ENCODE measurements at places on chromosomes 2 and 18.

- no peak overlapping the region for H3K27ac ChIP-seq
- DNase-seq, result no peak
- H3K27me3 ChIP-seq, result no peaks in the 10 kb centered on the region
- no peaks in the 10 kb centered on the region for H3K36me3 ChIP-seq
These were observed 202.7 kb downstream of the NYAP2 start for GRCh38 chr2:225602205-225602604.

DNA sequence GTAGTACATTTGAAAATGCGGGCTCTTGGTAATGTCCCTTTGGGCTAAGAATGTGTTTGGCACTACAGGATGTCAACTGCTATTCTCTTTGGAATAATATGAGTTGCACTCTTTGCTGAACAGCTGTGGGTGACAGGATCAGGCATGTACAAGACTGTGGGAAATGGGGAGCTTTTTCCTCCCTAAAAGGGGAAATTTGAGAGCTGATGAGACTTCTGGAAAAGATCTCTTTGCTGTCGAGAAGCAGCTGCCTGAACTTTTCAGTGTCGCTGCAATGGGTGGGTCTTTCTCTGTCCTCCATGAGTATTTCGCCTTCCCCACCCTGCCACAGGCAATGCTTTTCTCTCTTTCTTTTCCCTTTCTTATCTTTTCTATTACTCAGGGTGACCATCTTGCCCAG, 762.2 kb upstream of the GCFC2 start:
- no peaks in the 10 kb centered on the region for H3K4me1 ChIP-seq
- no peaks in the 10 kb centered on the region for H3K27me3 ChIP-seq
- no peak overlapping the region for H3K4me3 ChIP-seq
- DNase-seq, result no peak

GRCh38 chr2:185291035-185291647, 447.5 kb upstream of the FSIP2 start:
- H3K27me3 ChIP-seq, result no peaks in the 10 kb centered on the region
- H3K4me3 ChIP-seq, result no peak overlapping the region
- no peaks in the 10 kb centered on the region for H3K4me1 ChIP-seq
- H3K27ac ChIP-seq, result no peak overlapping the region
- no peak for DNase-seq

DNA sequence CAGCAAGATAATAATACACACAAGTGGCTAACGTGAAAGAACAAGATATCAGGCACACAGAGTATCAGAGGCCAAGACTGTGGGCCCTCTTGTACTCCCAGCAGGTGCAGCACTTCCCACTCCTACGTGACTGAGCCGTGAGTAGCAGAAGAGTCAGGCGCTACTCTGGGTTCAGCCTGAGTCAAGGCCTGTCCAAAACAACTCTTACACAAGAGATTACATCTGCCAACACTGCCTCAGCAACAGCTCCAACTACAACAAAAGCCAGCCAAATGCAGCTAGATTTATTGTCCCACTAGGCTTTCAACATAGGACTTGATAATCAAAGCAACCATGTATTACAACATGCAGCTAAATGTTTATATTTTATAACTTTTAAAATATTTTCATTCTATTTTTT, 56.2 kb downstream of the ITSN2 start:
- DNase-seq, result no peak
- peaks cover 34% of the 10 kb centered on the region for H3K36me3 ChIP-seq
- no peak overlapping the region for H3K27ac ChIP-seq
- H3K4me3 ChIP-seq, result no peak overlapping the region

- no peak overlapping the region for H3K27ac ChIP-seq
- H3K27me3 ChIP-seq, result no peaks in the 10 kb centered on the region
- no peak for DNase-seq
- no peaks in the 10 kb centered on the region for H3K36me3 ChIP-seq
- no peaks in the 10 kb centered on the region for H3K4me1 ChIP-seq
These were observed 382.0 kb downstream of the SOX11 start for GRCh38 chr2:6074089-6074643.

- H3K27ac ChIP-seq, result no peak overlapping the region
- no peak for DNase-seq
- H3K4me1 ChIP-seq, result no peaks in the 10 kb centered on the region
- H3K4me3 ChIP-seq, result no peak overlapping the region
- H3K36me3 ChIP-seq, result no peaks in the 10 kb centered on the region
These were observed 47.1 kb upstream of the ZFP36L2 start for GRCh38 chr2:43273529-43273928.

DNA sequence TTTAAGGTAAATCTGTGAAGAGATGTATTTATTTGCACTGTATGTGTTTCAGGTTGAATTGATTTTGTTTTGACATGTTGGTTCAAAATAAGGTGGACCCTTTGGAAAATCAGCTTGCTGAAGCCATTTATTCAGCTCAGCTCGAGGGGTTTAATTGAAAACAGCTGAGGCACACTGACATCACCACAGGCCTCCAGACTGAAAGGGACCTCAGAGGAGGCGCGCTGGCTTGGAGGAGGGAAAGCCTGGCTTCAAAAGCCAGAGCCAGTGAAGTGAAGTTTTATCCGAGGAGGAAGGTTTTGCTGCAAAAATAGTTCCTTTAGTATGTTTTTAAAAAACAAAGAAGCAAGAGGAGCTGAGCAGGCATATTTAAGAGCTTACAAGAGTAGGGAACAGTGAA, 26.9 kb upstream of the DNMT3A start:
- DNase-seq, result no peak
- peaks cover 2% of the 10 kb centered on the region for H3K4me1 ChIP-seq
- H3K27me3 ChIP-seq, result no peaks in the 10 kb centered on the region
- H3K36me3 ChIP-seq, result no peaks in the 10 kb centered on the region
- no peak overlapping the region for H3K27ac ChIP-seq
- no peak overlapping the region for H3K4me3 ChIP-seq

DNA sequence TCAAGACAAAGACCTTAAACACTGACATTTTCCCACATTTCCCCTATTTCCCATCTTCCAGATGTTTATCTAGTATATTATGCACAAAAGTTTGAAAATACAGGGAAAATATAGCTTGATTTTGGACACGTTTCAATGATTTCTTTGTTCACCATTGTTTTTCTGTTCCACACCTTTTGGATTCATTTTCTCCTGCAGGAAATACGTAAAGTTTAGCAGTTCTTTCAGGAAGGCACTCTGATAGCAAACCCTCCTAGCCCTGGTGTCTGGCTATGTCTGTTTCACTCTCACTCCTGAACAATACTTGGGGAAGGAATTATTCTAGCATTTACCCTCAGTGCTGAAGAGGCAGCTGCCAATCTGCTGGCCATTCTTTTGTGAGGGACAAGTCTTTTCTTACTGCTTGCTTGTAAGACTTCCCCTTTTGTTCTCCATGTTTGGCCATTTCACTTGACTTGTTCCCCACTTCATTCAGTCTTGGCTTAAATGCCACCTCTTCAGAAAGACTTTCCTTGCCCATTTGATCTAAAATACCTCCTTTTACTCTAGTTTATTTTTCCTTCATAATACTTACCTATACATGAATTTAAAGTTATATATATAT, 195.4 kb downstream of the RNF152 start:
- no peaks in the 10 kb centered on the region for H3K27me3 ChIP-seq
- no peaks in the 10 kb centered on the region for H3K4me1 ChIP-seq
- no peak for DNase-seq
- no peak overlapping the region for H3K27ac ChIP-seq
- H3K4me3 ChIP-seq, result no peak overlapping the region
- no peaks in the 10 kb centered on the region for H3K36me3 ChIP-seq

GRCh38 chr2:176132205-176133171, 3.0 kb downstream of the HOXD8 start:
- no peaks in the 10 kb centered on the region for H3K36me3 ChIP-seq
- H3K4me3 ChIP-seq, result peak overlapping the region; percentile 37
- H3K27me3 ChIP-seq, result peaks cover 89% of the 10 kb centered on the region
- H3K27ac ChIP-seq, result no peak overlapping the region
- H3K4me1 ChIP-seq, result peaks cover 35% of the 10 kb centered on the region
- peak; percentile 27 for DNase-seq

DNA sequence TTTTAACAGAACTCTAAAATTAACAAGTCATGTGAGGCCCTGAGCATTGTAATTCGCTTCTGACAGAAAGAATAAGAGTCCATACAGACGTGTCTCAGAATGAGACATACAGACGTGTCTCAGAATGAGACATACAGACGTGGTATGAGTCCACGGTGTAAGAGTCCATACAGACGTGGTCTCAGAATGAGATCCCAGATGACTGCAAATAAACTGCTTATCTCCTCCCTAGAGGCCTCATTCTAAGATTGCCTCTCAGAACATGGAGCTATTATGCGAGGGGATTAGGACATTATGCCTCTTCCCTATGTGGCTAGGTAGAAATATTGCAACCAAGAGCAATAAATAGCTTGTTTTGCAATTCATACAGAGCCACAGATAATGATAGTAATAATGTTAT, 63.9 kb downstream of the NEB start:
- H3K27me3 ChIP-seq, result no peaks in the 10 kb centered on the region
- no peak for DNase-seq
- H3K4me1 ChIP-seq, result peaks cover 7% of the 10 kb centered on the region
- H3K27ac ChIP-seq, result no peak overlapping the region
- H3K4me3 ChIP-seq, result no peak overlapping the region

- no peaks in the 10 kb centered on the region for H3K36me3 ChIP-seq
- H3K27ac ChIP-seq, result no peak overlapping the region
- no peak for DNase-seq
- no peak overlapping the region for H3K4me3 ChIP-seq
- no peaks in the 10 kb centered on the region for H3K27me3 ChIP-seq
- H3K4me1 ChIP-seq, result no peaks in the 10 kb centered on the region
These were observed 862.5 kb upstream of the ID2 start for GRCh38 chr2:7819316-7819715.

DNA sequence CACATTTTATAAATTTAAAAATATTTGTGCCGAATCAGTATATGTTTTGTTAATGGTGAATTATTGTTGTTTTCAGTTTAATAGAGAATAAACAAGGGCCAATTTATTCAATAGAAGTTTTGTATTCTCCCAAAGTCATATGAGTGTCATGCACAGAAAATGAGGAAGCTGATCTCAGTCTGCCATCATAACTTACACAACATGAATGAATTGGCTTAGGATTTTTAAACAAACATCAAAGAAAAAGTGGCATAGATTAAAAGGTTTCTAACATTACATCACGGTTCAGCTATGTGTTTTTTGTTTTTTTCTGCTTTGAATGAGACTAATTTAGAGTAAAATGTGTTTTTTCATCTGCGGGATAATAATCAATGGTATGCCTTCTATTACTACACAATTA, 123.4 kb upstream of the CTNNA2 start:
- H3K27ac ChIP-seq, result no peak overlapping the region
- H3K4me1 ChIP-seq, result no peaks in the 10 kb centered on the region
- no peaks in the 10 kb centered on the region for H3K27me3 ChIP-seq

DNA sequence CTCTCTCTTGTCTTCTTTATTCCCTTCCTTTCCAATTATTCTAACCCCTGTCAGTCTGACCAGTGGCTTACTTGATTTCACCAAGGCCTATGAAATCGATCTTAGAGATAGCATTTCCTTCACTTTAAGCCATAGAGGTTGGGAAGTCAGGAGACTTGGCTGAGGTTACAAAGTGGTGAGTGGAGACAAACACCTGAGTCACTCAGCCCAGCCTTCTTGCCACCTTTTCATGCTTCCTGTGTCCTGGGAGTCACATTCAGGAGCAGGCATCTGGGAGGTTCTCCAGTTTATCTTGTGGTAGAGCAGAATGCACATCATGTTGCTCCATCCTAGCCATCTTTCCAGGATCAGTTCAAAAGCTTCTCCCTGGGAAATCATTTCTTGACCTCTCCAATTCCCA, 59.1 kb downstream of the VSNL1 start:
- DNase-seq, result no peak
- no peaks in the 10 kb centered on the region for H3K27me3 ChIP-seq
- H3K4me1 ChIP-seq, result no peaks in the 10 kb centered on the region
- H3K27ac ChIP-seq, result no peak overlapping the region
- no peaks in the 10 kb centered on the region for H3K36me3 ChIP-seq

- H3K4me3 ChIP-seq, result no peak overlapping the region
- DNase-seq, result no peak
- H3K27me3 ChIP-seq, result no peaks in the 10 kb centered on the region
- H3K27ac ChIP-seq, result no peak overlapping the region
- H3K4me1 ChIP-seq, result no peaks in the 10 kb centered on the region
- H3K36me3 ChIP-seq, result no peaks in the 10 kb centered on the region
These were observed 33.3 kb downstream of the ANTXR1 start for GRCh38 chr2:69046221-69046662.

GRCh38 chr2:178536037-178536436, 55.8 kb downstream of the PLEKHA3 start:
- DNase-seq, result no peak
- peaks cover 30% of the 10 kb centered on the region for H3K36me3 ChIP-seq
- H3K4me3 ChIP-seq, result no peak overlapping the region
- no peaks in the 10 kb centered on the region for H3K27me3 ChIP-seq

DNA sequence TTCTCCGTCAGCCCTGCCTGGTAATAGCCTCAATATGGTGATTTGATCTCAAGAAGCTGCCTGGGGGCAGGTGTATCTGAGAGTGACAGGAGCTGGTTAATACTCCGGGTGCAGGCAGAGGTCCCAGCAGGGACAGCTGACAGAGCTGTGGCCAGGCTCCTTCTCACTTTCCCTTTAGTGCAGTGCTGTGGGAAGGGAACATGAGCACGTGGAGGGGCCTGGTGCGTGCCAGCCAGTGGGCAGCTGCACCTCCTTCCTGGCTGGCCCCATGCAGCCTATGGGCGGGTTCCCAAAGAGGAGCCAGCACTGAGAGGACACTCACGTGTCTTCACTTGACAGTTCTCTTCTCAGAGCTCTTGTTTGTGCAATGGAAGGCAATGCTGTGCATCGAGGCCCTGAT, 9.1 kb downstream of the CNNM4 start:
- no peak overlapping the region for H3K27ac ChIP-seq
- H3K4me3 ChIP-seq, result no peak overlapping the region
- DNase-seq, result no peak
- H3K4me1 ChIP-seq, result peaks cover 10% of the 10 kb centered on the region
- no peaks in the 10 kb centered on the region for H3K36me3 ChIP-seq

- no peak overlapping the region for H3K4me3 ChIP-seq
- DNase-seq, result no peak
- H3K36me3 ChIP-seq, result no peaks in the 10 kb centered on the region
- H3K27me3 ChIP-seq, result no peaks in the 10 kb centered on the region
- no peaks in the 10 kb centered on the region for H3K4me1 ChIP-seq
These were observed 119.7 kb upstream of the ETAA1 start for GRCh38 chr2:67277450-67277849.

- H3K27me3 ChIP-seq, result no peaks in the 10 kb centered on the region
- no peak overlapping the region for H3K27ac ChIP-seq
- no peaks in the 10 kb centered on the region for H3K36me3 ChIP-seq
- H3K4me3 ChIP-seq, result no peak overlapping the region
These were observed 2.4 kb downstream of the FBXO48 start for GRCh38 chr2:68464651-68465050.

- H3K27me3 ChIP-seq, result no peaks in the 10 kb centered on the region
- no peaks in the 10 kb centered on the region for H3K36me3 ChIP-seq
- H3K4me3 ChIP-seq, result no peak overlapping the region
- no peak for DNase-seq
These were observed 273.6 kb downstream of the PAX3 start for GRCh38 chr2:222024932-222025880.

GRCh38 chr2:197975931-197976519, 171.6 kb downstream of the PLCL1 start:
- no peaks in the 10 kb centered on the region for H3K27me3 ChIP-seq
- H3K4me1 ChIP-seq, result no peaks in the 10 kb centered on the region
- no peak overlapping the region for H3K27ac ChIP-seq
- no peaks in the 10 kb centered on the region for H3K36me3 ChIP-seq
- H3K4me3 ChIP-seq, result no peak overlapping the region
